ENCODE measurements at places on chromosomes 16 and 17. TPM values are rescaled to one million over a fixed set of nuclear protein-coding genes. Genes with fewer than 3 reads are reported as not detected.

IL21R gene
- total RNA-seq, result 1.2 TPM

PPP1R27 gene
- total RNA-seq, result not detected

AIPL1 gene
- total RNA-seq, result not detected

B4GALNT2 gene
- not detected for total RNA-seq

DOK4 gene
- 22.7 TPM for total RNA-seq

CCL4L2 gene
- total RNA-seq, result 0.76 TPM

DNASE1 gene
- total RNA-seq, result 5.7 TPM

MED1 gene
- 11.2 TPM for total RNA-seq

RPUSD1 gene
- total RNA-seq, result 33.3 TPM

ERN1 gene
- 19.1 TPM for total RNA-seq

CBX4 gene
- 26.3 TPM for total RNA-seq

LAT gene
- total RNA-seq, result 0.76 TPM

KLHDC4 gene
- total RNA-seq, result 23.0 TPM

ITGB4 gene
- total RNA-seq, result 60.6 TPM

TAT gene
- total RNA-seq, result not detected

ADAD2 gene
- total RNA-seq, result not detected

XAF1 gene
- total RNA-seq, result 19.7 TPM

UTP4 gene
- total RNA-seq, result 18.3 TPM

PITPNM3 gene
- 14.0 TPM for total RNA-seq

KIF1C gene
- 73.7 TPM for total RNA-seq

SMIM36 gene
- total RNA-seq, result not detected

NHLRC4 gene
- total RNA-seq, result 0.09 TPM

STH gene
- total RNA-seq, result not detected

MSLN gene
- 3.6 TPM for total RNA-seq

CCDC154 gene
- 0.95 TPM for total RNA-seq

CEP295NL gene
- 0.42 TPM for total RNA-seq

CSH2 gene
- not detected for total RNA-seq

DNAH3 gene
- 0.57 TPM for total RNA-seq

MRPL28 gene
- total RNA-seq, result 59.3 TPM

RBFOX1 gene
- not detected for total RNA-seq

LITAFD gene
- not detected for total RNA-seq

CXCL16 gene
- 17.2 TPM for total RNA-seq

DOC2A gene
- total RNA-seq, result not detected

SOST gene
- total RNA-seq, result not detected

SRL gene
- 1.8 TPM for total RNA-seq

OR1D2 gene
- not detected for total RNA-seq

PIK3R6 gene
- 0.22 TPM for total RNA-seq

TNFSF13 gene
- 21.7 TPM for total RNA-seq

PIRT gene
- not detected for total RNA-seq

ARHGAP27 gene
- total RNA-seq, result 93.5 TPM

SEPTIN12 gene
- total RNA-seq, result not detected

FA2H gene
- 2.9 TPM for total RNA-seq

DRC3 gene
- total RNA-seq, result 2.5 TPM

SLC13A2 gene
- total RNA-seq, result not detected

RILP gene
- total RNA-seq, result 16.5 TPM

TAOK2 gene
- 30.3 TPM for total RNA-seq

FAM20A gene
- 6.1 TPM for total RNA-seq

WRAP53 gene
- total RNA-seq, result 4.1 TPM

VMO1 gene
- 5.2 TPM for total RNA-seq

TMEM98 gene
- 6.4 TPM for total RNA-seq

CA7 gene
- not detected for total RNA-seq

NXPH3 gene
- total RNA-seq, result 0.70 TPM

ERN2 gene
- total RNA-seq, result not detected

KRT9 gene
- 0.19 TPM for total RNA-seq

MYH3 gene
- 1.6 TPM for total RNA-seq

FNDC8 gene
- total RNA-seq, result not detected

ADAP2 gene
- 9.2 TPM for total RNA-seq

CCL17 gene
- total RNA-seq, result 0.64 TPM

Measured in esophagus squamous epithelium (tissue), 5 donors.